Activated CD4-positive, alpha-beta T cell treated with anti-CD3 and anti-CD28 coated beads, Interleukin-10, Interleukin-2, amounts not matched to agents 100 ng/mL and 50 ng/mL, durations not matched to agents 16 hours and 8 hours (primary cell): ENCODE measurements at places on chromosomes 7 and 10.

DNA sequence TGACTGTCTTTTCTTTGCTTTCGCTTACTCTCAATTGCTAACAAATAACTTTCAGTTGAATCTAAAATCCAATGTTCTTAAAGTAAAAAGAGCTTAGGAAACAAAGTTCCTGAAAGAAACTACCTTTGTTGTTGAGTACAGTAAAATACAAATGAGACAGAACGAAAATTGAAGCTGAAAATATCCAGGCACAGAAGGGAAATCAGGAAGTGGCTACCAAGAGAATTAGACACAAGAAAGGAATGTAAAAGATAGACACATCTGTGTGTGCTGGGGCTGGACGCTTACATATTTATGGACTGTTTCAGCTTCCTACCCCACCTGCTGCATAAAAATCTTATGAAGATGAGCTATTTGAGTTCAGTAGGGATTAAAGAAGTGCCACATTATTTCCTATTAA is 161.7 kb upstream of the PLXDC2 start:
- no peak for DNase-seq

DNA sequence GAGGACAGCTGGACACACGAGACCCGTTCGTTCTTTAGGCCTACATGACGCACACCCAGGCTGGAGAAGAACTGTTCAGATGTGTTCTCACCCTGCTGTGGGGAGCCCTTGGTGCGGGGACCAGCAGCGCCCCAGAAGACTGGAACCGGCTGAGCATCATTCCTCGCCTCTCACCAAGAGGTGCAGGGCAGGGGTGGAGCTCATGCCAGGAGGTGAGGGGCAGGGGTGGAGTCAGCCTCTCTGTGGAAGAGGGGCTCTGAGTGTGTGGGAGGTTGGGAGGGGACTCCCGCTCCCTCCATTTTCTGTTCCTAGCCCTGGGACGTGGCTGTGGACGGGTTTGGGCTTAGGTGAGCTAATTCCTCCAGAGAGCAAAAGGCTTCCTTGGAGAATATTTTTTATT is 66.0 kb upstream of the SHH start:
- no peak for DNase-seq

GRCh38 chr10:73168465-73168803 is 515 bp downstream of the FAM149B1 start:
- no peak for DNase-seq

DNA sequence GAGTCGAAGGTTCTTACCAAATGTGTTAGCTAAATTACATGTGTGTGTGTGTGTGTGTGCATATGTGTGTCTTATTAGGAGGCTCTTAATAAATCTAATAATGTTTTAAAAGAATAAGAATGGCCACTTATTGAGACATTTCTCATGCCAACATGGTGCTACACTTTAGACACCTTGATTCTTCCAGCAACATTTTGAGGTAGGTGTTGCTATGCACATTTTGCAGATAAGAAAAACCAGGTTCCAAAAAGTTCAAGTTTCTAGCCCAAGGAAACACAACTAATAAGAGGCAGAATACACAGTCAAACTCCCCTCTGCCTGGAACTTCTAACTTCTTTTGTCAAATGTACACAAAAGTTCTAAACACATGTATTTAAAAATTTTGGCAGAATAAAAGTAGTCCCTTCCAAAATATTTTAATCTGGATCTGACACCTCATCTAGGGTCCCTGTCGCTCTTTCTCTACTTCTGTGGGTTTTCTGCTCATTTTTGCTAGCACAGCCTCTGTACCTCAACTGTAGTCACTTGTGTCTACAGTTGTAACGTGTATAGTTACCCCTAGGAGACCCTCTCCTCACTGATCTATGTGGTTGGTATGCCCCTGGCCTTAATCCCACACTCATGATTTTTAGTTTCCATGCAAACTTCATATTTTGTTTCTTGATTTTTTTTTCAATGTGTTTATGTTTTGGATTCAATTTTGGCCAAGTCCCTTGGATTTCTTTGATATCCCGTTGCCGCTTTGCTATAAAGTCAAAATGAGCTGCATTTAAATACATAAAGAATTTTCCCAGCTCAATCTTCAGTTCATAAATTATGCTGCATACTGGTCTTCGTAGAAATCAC is 4.3 kb downstream of the ANKRD1 start:
- no peak for DNase-seq

DNA sequence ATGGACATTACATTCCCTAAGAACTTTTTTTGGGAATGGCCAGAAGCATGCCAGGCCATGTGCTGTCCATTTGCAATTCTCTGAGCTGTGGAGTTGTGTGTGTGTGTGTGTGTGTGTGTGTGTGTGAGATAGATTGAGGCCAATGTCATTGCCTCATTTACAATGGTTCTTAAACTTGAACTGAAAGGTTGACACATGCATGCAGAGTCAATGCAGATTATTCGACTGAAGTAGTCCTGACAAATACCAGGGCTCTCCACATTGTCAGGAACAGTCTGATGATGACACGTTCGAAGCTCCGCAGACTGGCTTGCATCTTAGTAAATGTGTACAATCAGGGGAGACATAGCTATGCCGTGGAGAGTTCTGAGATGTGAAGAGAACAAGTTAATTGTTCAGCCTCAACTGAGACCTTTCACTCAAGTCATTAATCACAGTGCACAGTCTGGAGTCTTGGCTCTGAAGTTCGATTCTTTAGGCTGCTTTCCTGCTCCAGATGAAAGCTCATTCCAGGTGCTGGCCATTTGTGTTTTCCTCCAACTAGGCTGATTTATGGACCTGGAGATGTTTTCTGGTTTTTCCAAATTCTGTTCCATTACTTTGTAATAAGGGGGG is 921.9 kb downstream of the LRMDA start:
- DNase-seq = no peak

DNA sequence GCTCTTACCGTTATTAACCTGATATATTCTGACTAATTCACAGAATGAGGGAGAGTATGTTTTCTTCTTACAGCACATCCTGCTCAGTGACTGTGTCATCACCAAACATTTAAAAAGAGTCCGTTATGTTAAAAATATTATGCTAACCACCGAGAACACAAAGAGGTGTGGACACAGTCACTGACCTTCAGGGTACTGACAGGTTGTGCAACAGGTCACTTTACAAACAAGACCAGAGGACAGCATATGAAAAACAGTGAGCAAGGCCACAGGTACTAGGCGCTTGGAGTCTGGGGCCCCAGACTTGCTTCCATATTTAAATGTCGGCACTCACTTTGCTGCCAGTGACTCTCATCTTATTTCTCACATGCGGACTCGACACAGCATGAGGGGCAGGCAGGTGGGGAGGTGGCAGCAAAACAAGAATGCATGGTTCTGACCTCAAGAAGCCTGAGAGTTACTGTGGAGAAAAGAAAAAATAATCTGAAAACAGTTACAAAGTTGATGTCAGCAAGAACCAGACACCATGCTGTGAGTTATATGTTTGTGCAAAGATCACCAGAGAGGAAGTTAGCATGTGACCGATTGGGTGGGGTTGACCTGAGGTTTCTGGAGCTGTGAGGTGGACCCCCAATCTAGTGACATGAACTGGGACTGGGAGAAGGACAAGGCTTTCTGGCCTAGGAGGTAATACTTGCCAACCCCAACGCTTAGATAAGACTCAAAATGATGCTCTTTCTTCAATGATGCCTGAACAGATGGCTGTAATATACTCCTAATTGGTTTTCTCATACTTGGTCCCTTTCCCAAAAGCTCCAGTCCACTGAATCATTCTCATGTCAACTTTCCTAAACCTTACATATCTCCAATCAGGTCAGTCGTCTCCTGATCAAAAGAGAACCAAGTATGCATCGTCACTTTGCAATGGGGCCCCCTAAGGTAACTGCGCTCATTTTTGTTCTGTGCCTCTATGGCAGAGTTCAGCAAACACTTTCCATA is 102.4 kb downstream of the HIPK2 start:
- peak; percentile 61 for DNase-seq

DNA sequence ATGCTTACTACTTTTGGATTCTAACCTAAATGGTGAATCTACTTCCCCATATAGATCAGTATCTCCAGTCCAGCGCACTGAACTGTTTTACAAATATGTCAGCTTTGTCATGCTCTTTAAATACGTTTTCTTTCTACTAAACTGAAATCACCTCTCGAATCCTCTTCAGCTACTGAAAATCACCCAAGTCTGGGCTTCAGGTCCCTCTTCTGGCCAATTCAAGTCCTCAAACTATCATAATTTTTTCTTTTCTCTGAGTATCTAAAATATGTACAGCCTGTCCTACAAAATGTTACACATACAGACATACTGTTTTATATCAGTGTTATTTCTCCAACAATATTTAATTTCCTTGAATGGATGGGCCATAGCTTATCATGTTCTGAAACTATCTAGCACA is 84.2 kb downstream of the CACNA2D1 start:
- no peak for DNase-seq

DNA sequence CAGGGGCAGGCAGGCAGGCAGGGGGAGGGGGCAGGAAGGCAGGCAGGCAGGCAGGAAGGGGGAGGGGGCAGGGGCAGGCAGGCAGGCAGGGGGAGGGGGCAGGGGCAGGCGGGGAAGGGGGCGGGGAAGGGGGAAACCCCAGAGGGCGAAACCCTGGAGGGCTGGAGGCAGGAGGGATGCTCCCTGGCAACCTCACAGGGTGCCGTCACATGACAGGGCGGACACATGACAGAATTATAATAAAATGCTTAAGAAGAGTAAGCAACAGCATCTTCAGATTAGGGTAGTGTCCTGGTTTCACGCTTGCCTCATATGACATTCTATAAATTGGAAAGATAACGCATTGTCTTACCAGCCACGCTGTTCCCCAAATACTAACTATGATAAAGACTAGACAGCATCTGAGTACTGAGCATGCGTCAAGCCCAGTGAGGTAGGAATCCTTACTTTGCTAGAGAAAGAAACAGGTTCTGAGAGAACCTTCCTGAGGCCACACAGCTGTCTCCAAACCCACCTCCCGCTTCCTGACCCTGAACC is 131.6 kb downstream of the DIP2C start:
- no peak for DNase-seq

GRCh38 chr10:43256531-43257346 is 10.1 kb downstream of the RASGEF1A start:
- DNase-seq = no peak

DNA sequence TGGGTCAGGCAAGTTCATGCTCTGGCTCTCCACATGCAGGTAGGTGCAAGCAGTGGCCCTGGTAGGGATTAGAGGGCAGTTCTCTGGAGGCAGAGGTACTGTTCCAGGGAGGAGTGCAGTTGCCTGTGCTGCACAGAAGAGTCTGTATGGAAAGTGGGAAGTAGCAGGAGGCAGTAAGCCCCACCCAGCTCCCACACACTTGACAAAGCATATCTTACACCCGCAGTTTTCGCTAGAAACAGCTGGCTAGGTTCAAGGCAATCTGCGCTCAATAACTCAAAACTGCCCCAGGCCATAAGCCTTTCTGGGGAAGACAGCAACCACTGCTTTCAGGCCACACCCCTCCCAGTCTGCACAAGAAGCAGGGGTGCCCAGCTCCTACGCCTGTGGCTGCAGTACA is 33.1 kb upstream of the ARMC3 start:
- DNase-seq = no peak

GRCh38 chr10:116715839-116716377 is 26.5 kb downstream of the HSPA12A start:
- DNase-seq = no peak

GRCh38 chr7:105640956-105641810 is 59.9 kb upstream of the EFCAB10 start:
- no peak for DNase-seq

- DNase-seq = no peak
Observed at GRCh38 chr7:45919993-45920459, 1.0 kb downstream of the IGFBP3 start.

DNA sequence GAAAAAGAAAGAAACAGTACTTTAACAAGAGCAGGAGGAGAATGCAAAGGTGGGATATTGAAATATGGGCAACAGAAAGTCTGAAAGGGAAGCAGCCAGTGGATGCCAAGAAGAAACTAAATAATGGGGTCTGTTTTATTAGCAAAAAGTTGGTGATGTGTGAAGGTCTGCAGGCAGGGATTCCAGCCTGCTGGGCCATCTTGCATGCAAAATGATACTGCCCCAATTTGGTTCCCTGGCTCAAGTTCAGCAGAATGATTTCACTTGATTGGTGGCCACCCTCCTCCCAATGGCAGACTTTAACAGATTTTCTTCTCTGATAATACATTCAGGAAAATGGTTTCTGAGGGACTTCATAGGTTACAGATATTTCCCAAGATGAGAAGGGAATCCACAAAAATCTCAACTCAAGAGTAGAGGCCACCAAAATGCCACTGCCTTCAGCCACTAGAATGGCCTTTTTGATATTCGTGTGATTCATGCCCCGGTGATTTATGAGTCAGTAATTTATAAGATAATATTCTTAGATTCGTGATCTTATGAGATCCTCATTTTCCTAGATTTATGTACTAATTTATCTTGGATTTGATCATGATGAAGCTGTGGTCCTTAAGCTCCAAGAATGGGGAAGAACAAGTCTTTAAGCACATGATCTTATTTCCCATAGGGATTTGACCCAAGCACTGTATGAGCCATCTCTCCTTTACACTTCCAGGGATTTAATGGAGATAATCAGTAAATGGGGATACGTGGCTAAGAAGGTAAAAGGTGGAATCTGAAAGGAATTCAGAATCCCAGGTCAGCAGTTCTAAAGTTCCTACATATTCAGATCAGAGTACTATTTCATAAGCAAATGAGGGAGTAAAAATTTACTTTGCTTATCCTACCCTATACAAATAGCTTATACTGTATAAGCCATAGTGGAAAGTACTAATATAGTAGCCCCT is 32.3 kb upstream of the ADD3 start:
- DNase-seq = no peak

- no peak for DNase-seq
Observed at GRCh38 chr7:134552105-134552504, 3.2 kb downstream of the AKR1B15 start.

DNA sequence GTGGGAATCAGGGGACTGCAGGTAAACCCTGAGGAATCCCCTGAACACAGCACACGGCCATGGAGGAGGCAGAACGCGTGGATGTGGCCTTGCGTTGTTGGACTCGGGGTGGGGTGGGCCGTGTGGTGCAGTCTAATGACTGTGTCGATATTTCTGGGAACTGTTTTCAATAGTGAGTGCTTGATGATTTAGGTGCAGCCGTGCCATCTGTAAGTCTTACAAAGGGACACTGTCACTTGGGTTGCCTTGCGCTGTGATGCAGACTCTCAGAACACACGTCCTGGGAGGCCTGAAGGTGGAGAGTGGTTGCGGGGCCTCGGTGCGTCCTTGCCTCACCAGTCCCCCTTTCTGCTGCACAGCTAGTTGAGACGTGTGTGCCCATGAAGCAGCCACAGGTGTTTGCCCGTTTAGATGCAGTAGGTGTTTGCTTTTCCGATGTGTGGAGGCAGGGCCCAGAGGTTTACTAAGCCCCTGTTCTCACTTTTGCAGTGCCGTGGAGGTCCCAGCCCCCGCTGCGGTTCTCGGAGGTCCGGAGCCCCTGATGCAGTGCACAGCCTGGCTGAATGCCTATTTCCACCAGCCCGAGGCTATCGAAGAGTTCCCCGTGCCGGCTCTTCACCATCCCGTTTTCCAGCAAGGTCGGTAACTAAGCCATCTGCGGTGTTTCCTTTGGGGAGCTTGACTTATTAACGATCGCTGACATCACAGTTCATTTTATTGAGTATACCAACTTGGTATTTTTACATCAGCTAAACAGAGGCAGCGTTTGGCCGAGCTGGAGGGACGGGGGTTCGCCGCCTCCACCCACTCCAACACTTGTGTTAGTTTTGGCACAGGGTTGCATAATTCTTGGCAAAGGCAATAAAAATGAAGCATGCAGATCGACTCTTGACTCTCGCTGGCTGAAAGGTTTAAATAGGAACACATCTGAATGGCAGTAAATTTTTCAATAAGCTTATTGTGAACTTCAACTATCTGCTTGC is 240.7 kb downstream of the MGMT start:
- DNase-seq = no peak
